ENCODE measurements at places on chromosomes 7 and 10. TPM values are rescaled to one million over a fixed set of nuclear protein-coding genes. Genes with fewer than 3 reads are reported as not detected.

CWF19L1 gene
- 17.5 TPM for total RNA-seq

DNA sequence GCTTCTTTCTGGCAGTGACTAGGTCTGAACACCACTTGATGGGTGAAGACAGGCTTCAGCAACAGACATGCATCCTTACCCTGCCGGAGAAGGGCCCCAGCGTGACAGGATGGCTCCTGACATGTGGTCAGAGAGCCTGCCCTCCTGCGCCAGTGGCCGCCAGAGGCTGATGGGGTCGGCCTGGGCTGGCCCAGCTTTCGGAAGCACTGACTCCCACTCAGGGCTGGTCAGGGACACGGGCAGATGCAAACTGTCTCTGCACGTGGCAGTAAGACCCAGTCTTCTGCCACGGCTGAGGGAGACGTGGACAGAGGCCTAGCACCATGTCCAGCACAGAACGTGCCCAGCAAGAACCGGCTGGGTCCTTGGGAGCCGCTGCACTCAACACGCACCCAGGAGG is 10.2 kb downstream of the TUBGCP2 start:
- no peak overlapping the region for H3K27ac ChIP-seq
- H3K36me3 ChIP-seq: no peaks in the 10 kb centered on the region
- DNase-seq: peak; percentile 64

GRCh38 chr10:94025806-94026205 is 32.1 kb downstream of the PLCE1 start:
- no peak overlapping the region for H3K4me3 ChIP-seq
- no peak overlapping the region for H3K27ac ChIP-seq
- no peaks in the 10 kb centered on the region for H3K27me3 ChIP-seq
- no peaks in the 10 kb centered on the region for H3K4me1 ChIP-seq
- no peak for DNase-seq

DNA sequence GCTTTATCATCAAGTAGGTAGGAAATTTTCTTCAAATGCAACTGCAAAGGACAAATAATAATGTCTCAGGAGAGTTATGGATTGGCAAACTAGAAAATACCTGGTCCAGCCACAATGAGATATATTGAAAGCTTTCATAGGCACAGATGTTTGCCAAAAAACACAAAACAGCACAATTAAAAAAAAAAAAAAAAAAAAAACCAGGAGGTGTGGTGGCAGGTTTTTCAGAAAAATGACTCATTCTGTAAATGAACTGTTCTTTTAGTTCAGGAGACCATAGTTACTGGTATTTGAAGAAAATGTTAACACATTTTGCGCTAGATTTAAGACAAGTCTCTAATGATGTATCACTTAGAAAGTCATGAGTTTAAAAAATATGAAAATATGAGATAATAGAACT is 55.0 kb upstream of the JCAD start:
- no peaks in the 10 kb centered on the region for H3K36me3 ChIP-seq
- no peaks in the 10 kb centered on the region for H3K4me1 ChIP-seq
- DNase-seq: no peak
- no peak overlapping the region for H3K27ac ChIP-seq

DNA sequence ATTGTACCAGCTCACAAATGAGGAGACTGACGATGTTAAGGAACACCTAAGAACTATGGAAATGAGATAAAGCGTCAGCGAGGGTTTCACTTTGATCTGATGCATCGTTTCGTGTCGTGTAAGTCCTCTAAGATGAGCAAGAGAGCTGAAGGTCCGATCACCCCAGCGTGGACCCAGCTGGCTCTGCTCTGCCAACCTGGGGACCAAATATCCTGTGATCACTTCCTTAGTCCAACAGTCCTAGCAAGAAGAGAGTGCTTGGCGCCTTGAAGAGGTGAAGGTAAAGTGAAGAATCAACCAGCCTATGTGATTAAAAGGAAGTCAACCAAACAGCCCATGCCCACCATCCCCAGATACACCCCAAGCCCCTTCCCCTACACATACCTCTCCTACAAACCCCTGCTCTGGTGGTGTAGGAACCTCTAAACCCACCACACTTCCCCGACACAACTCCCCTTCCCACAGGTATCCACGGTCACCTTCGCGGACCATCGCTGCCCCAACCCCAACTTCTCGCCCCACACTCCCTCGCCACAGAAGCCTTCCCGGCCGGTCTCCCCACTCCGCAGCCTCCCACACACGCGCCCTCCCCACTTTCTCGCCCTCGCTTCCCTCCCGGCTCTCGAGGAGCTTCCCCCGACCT is 722 bp downstream of the UPF2 start:
- no peak for DNase-seq
- H3K4me3 ChIP-seq: peak overlapping the region; percentile 98
- H3K27me3 ChIP-seq: no peaks in the 10 kb centered on the region
- peak overlapping the region; percentile 99 for H3K27ac ChIP-seq
- no peaks in the 10 kb centered on the region for H3K36me3 ChIP-seq

- no peaks in the 10 kb centered on the region for H3K4me1 ChIP-seq
- H3K4me3 ChIP-seq: no peak overlapping the region
- no peak overlapping the region for H3K27ac ChIP-seq
- no peak for DNase-seq
These were observed 40.5 kb downstream of the NRG3 start for GRCh38 chr10:81915504-81915897.
